Stimulated activated CD4-positive, alpha-beta T cell treated with anti-CD3 and anti-CD28 coated beads, TNF-alpha, amount 100 ng/mL, for 48 hours (primary cell): ENCODE measurements at places on chromosomes 1 and 21.

- DNase-seq, result no peak
These were observed 40.2 kb downstream of the HIVEP3 start for GRCh38 chr1:41878495-41878894.

DNA sequence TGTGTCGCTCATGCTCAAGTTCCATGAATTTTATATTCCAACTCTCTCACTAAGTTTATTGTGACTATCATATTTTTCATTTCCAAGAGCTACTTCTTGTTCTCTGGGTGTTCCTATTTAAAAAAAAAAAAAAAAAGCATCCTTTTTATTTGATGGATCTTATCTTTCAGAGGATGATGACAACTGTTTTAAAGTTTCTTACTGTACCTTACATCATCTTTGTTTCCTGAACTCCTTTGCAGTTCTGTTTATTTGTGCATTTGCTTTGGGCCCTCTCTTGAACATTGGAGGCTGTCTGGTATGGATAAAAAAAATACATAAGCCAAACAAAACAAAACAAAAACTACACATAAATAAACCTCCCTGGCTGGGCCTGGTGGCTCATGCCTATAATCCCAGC is 32.1 kb upstream of the FAM20B start:
- DNase-seq, result no peak

GRCh38 chr1:23098463-23099170 is 70.0 kb downstream of the LUZP1 start:
- DNase-seq, result peak; percentile 43

- no peak for DNase-seq
These were observed 771 bp downstream of the EIF4G3 start for GRCh38 chr1:21175670-21176581.

- no peak for DNase-seq
These were observed 7.2 kb upstream of the ETV3L start for GRCh38 chr1:157106813-157107189.

DNA sequence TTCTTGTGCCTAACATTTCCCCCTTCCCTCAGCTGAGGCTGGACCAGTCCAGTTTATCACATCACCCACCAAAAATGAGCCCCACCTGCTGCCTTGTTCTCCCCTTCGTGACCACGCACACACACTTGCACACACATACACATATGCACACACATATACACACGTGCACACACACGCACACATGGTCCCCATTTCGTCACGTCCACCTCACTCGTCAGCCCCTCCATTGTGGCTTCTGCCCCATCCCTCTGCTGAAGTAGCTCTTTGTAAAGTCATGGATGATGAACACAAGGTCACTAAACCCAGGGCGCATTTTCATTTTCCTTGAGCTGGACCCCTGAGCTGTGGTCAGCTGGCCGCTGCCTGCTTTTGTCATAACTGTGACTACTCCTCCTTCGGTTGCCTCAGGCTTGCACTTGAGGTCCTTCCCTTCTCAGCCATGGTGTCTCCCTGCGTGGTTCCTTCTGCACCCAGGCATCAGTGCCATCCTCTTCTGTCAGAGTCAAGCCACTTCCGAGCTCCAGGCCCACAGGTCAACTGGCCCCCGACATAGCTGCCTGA is 93.8 kb downstream of the SYT2 start:
- DNase-seq, result no peak

GRCh38 chr1:153606194-153606593 is 6.7 kb downstream of the S100A16 start:
- no peak for DNase-seq

- no peak for DNase-seq
These were observed 442.6 kb upstream of the ADGRL2 start for GRCh38 chr1:81358151-81358550.

GRCh38 chr1:202915146-202915545 is 11.9 kb downstream of the KLHL12 start:
- no peak for DNase-seq

GRCh38 chr21:41600556-41600955 is 92.6 kb upstream of the TMPRSS2 start:
- no peak for DNase-seq

GRCh38 chr1:207309745-207310273 is 11.7 kb upstream of the CD55 start:
- no peak for DNase-seq
